Activated CD4-positive, CD25-positive, alpha-beta regulatory T cell treated with anti-CD3 and anti-CD28 coated beads, Interleukin-2, amount 50 U/mL, for 24 hours (primary cell): ENCODE measurements at places on chromosomes 6 and 20.
A peak's percentile ranks its signal among the peaks of the same experiment; 100 is the strongest.

DNA sequence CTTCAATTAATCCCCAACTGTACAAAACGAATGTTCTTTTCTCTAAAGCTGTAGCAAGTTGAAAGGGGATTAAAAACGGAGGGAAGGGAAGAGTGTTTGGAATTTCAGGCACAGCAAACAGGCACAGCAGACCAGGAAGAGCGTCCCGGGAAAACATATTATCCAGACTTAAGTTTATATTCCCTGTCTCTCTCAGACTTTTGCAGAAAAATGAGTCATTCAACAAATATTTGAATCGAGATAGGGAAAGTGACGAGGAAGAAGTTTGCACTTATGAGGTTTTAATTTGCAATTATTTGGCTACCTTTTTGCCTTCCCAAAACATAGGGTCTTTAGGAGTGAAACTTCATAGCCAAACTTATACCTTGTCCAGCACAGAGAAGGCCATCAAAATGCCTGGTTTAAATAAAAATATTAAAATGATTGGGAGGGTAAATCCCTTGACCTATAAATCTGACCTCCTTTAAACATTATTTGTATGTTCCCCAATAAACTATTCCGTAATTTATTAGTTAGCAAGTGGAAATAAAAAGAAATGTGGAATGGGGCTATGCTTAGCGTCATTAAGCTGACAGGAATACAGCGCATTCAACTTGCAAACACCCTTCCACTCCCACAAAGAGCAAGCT lies 16.0 kb downstream of the HFE start:
- ATAC-seq, result peak; percentile 93

- ATAC-seq, result no peak
Observed at GRCh38 chr6:159826968-159827647, 27.0 kb downstream of the PNLDC1 start.

DNA sequence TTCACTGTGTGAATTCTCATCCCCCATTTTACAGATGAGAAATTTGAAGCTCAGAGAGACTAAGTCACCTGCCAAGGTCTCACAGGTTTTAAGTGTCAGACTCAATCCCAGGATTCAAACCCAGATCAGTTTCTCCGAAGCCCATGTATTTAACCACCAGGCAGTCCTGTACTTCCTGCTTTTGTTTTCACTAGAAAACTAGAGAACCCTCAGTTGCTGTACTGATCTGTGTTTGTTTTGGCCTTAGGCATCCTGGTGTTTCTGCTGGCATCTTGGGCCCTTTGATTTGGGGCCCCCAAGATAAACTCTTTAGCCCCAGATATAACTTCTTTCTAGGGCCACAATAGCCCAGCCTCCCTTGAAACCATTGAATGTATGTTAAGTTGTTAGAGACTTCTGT lies 36.5 kb downstream of the PPP1R16B start:
- ATAC-seq, result no peak

GRCh38 chr6:62344850-62345249 lies 58.8 kb upstream of the KHDRBS2 start:
- no peak for ATAC-seq

DNA sequence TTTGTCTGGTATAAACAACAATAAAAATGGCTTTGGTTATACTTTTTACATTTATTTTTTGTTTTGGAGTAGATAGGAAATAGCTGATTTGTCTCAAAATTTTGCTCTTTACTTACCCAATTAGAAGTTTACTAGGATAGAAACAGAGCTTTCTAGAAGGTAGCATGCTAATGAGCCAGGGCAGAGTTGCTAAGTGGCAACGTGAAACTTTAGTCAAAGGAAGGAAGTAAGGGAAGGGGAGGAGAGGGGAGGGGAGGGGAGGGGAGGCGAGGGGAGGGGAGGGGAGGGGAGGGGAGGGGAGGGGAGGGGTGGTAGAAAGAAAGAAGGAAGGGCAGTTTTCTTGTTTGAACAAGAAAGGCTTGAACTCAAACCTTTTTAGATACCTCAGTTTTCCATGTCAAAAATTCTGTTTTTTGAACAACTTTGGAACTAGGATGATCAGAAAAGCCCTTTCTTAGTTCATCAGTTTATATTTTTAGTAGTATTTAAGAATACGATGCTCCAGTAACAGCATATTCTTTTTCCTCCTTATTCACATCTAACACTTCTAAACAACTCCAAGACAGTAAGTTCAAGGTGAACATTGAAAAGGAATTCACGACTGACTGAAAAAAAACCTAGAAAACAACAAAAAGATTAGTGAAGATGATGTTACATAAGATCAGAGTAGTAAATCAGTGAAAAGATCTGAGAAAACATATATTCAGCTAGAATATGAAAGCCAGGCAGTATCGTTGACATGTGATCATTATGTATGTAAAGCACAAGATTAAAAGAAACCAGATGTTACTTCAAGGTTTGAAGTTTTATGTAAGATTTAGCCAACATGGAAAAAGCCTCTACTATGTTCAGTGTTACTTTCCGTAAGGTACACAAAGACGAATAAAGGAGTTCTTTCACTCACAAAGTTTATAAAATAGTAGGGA lies 263.4 kb downstream of the ARHGAP18 start:
- no peak for ATAC-seq

- ATAC-seq, result no peak
Observed at GRCh38 chr6:77383026-77383425, 80.3 kb downstream of the HTR1B start.

- no peak for ATAC-seq
Observed at GRCh38 chr6:130749402-130749801, 77.8 kb upstream of the SMLR1 start.

DNA sequence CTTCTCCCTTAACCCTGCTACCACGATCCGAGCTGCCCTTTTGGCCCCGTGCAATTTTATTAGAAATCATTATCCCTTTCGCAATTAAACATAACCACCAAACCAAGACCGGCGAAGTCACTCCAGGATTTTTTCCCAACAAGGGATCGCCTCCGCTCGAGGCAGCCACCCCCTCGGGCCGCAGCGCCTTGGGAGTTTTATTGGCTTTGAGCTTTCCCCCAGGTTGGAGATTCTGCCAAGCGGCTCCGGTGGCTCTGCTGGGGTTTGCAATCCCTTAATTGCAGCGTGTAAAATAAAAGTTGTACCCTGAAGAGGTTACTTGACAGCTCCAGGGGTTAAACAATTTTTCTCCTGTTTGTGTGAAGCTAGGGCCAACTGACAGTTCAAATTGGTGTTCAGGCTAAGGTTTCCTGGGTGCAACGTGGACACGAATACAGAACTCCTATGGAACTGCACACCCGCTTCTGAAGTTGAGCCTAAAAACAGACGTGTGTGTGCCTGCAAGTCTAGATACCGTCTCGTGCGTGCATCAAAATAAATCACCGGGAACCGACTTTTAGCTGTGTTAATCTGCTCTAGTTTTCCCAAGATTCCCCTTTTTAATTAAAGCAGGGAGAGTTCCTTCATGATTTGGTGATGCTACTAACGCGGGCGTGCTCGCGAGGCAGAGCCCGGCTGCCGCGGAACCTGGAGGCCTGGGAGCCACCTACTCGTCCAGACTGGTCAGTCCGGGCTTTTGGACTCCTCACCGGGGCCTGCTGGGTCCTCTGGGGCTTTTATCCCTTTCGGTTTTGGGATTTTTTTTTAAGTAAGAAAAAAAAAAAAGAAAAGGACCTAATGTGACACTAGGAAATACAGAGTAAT lies 975 bp upstream of the TFAP2A start:
- no peak for ATAC-seq

DNA sequence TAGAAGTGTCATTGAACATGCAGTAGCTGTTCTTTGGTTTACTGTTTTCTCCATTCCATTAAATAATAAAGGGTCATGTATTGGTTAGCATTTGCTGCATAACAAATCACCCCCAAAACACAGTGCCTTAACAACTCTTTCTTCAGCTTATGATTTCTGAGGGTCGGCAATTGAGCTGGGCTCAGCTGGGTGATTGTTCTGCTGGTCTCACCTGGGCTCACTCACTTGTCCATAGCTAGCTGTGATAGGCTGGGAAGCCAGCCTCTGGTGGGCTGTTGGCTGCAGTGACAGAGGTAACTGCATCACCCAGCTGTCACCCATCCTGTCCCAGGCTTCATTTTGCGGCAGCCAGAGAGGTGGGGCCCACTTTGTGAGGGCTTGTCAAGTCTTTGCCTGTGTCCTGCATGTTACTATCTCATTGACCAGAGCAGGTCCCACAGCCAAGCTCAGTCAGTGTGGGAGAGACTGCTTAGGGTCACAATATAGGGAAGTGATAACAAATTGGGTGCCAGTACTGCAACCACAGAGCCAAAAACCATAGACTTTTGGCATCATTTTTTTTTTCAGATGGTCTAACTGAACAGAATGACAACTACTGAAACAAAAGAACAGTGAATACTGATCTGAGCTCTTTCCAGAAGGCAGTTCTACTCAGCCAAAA lies 76.9 kb downstream of the SYNDIG1 start:
- ATAC-seq, result no peak

DNA sequence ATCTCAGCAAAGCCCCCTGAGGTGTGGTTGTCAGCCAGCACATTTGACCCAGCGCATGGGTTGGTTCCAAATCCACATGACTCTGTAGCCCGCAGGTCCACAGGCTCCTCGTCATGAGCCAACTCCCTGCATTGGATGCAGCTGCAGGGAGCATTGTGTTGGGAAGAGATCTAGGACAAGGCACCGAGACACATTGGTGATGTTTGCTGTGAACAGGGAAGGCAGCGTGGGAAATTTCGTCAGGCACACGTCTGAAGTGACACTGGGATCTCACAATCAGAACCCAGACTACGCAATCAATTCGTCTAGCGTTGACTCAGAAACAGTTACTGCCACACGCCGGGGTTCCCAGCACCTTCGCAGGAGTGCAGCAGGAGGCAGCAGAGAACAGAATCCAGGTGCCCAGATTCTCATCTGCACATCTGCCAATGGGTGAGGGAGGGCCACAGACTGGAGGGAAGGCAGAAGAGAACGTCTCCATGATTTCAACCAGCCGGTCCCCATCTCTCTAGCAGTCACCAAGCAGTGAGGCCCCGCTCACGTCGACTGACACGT lies 177.0 kb downstream of the TTLL2 start:
- no peak for ATAC-seq

- ATAC-seq, result no peak
Observed at GRCh38 chr6:105759015-105759414, 327.1 kb upstream of the PRDM1 start.

GRCh38 chr6:16321826-16322225 lies 83.4 kb downstream of the GMPR start:
- ATAC-seq, result no peak

GRCh38 chr20:61464307-61465303 lies 212.5 kb downstream of the CDH4 start:
- no peak for ATAC-seq

GRCh38 chr6:73451223-73452106 lies 632 bp downstream of the CGAS start:
- ATAC-seq, result peak; percentile 54

- ATAC-seq, result no peak
Observed at GRCh38 chr6:15534974-15535373, 127.9 kb downstream of the DTNBP1 start.

GRCh38 chr6:106634565-106634964 lies 5.2 kb downstream of the QRSL1 start:
- ATAC-seq, result no peak

- ATAC-seq, result no peak
Observed at GRCh38 chr6:4804095-4804494, 27.9 kb downstream of the CDYL start.

DNA sequence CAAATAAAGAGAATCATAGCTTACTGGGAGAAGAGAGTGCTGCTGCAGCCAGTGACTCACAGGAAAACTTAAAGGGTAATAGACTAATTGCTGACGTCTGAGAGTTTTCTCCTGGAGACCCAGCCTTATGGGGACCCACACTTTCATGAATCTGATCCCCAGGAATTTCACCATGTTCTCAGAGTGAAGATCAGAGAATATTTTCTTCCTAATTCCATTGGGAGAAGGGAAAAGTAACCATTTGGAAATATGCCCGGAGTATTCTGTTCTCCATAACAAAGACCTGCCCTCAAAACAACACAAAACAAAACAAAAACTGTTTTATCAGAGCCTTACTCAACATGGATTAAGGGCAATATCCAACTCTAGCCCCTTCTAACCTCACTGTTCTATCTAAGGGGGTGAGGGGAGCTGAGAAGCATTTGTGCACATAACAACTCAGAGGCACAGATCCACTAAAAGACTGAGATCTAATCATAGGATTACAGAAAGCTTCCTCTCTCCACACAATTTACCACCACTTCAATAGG lies 168.2 kb upstream of the SSTR4 start:
- no peak for ATAC-seq

DNA sequence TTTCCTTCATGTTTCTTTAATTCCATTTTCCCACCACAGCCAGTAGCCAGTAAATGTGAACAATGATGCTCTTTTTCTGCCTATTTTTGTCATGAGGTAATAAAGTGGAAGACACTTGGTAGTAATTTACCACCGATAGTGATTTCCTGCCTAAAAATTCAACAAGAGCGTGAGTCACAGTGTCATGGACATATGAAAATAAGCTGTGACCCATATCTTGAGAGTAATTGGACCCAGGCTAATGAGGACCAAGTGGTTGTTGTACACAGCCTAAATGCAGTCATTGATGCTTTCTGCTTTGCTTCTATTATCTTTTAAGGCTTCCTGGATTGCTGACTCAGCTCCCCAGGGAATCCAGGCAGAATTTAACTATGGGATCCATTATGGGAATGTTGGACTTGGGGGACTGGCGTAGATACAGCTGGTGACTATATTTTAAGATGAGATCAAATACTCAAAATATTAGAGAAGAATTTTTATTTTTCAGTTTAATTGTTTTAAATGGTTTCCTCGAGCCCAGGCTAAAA lies 265.9 kb upstream of the FERMT1 start:
- ATAC-seq, result no peak

DNA sequence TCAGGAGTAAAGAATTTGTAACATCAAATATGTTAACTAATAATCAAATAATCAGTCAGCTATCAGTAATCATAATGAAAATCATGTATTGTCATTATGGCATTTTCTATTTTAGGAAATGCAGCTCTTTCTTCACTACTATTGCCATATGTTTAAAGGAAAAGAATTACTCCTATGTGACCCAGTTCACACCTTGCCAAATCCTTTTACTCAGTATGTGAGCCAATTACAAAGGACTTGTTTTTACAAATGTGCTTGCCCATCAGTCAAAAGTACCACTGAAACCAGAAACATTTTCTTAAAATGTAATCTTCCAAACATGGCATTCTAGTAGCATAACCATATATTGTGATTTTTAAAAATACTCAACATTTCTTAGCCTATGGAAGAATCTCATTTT lies 63.6 kb downstream of the NCOA7 start:
- ATAC-seq, result no peak

- ATAC-seq, result no peak
Observed at GRCh38 chr20:21812379-21812778, 106.9 kb downstream of the PAX1 start.

GRCh38 chr6:108288742-108289141 lies 6.1 kb upstream of the AFG1L start:
- no peak for ATAC-seq
